ENCODE measurements at places on chromosomes 2 and 18.

DNA sequence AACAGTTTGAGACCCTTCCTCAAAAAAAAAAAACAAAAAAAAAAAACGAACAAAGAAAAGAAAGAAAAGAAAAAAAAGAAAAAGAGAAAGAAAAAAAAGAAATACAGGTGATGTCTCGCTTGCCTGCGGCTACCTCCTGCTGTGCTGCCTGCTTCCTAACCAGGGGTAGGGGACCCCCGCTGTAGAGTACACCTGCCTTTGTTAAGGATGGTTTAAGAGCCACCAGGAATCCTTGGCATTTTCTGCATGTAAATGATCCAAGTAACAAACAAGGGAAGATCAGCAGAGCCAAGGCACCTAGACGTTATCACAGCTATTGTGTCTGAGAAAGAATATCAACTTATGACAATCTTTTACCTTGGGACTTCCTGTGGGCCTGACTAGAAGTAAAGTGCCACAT is 856.8 kb upstream of the GCFC2 start:
- no peak for DNase-seq

DNA sequence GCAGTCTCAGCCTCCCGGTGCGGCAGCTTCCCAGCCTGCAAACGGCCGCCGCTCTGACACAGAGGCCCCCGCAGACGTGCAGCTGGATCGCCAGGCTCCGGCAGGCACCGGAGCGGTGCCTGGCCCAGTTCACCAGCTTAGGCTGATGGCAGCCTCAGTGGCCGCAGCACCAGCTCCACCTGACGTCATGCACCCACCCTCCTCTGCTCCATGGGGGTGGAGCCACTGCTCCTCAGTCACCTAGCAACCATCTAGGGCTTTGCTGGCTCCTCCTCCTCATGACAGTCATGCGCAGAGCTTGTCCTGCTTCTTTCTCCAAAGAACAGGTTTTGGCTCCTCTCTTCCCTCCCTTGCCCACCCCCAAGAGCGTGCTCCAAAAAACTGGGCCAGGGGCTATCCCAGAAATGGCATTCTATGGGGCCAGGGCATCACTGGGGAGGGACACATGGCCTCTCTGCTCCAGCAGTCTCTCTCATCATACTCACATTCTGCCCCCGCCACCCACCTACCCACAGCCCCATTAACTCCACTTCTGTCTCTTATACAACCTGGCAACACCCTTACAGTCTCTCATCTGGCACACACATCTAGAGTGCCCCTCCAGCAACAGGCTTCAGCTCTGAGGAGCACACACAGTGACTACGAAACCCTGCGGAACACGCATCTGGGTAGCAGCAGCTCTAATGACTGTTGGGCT is 5.5 kb downstream of the DCTN1 start:
- DNase-seq, result no peak

DNA sequence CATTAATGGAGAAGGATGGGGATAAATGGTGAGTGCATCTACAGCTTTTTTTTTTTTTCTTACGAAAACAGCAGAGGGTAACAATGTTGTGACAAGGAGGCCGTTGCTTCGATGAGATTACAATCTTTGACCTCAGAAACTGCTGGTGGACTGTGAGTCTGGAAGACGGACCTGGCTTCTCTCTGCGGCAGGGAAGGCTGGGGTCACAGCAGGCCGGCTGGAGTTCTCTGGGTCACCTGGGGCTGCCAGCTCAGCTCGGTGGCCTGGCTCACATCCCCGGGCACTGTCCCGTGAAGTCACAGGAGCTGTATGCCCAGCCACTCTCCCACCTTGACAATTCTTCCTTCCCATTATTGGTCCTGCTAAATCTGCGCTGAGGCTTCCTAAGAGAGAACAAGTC is 160.8 kb downstream of the ACKR3 start:
- no peak for DNase-seq

DNA sequence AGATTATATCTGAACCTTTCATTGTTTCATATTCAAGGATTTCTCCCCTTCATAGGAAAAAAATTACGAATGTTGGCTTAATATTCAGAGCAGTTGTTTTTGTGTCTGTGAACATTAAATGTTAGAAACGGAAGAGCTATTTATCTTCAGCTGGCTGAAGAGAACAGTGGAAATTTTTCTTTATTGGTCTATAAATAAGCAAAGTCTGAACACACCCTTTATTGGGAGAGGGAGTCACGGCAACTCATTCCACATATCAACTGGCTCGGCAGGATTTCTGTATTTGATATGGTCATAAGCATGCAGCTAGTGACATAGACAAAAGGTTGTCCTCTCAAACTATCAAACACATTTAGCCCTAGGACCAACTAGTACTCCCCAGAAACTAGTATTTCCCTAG is 468.4 kb upstream of the HNRNPA3 start:
- DNase-seq, result no peak

- no peak for DNase-seq
Measured at GRCh38 chr18:23105030-23105429, 30.3 kb upstream of the CABLES1 start.

DNA sequence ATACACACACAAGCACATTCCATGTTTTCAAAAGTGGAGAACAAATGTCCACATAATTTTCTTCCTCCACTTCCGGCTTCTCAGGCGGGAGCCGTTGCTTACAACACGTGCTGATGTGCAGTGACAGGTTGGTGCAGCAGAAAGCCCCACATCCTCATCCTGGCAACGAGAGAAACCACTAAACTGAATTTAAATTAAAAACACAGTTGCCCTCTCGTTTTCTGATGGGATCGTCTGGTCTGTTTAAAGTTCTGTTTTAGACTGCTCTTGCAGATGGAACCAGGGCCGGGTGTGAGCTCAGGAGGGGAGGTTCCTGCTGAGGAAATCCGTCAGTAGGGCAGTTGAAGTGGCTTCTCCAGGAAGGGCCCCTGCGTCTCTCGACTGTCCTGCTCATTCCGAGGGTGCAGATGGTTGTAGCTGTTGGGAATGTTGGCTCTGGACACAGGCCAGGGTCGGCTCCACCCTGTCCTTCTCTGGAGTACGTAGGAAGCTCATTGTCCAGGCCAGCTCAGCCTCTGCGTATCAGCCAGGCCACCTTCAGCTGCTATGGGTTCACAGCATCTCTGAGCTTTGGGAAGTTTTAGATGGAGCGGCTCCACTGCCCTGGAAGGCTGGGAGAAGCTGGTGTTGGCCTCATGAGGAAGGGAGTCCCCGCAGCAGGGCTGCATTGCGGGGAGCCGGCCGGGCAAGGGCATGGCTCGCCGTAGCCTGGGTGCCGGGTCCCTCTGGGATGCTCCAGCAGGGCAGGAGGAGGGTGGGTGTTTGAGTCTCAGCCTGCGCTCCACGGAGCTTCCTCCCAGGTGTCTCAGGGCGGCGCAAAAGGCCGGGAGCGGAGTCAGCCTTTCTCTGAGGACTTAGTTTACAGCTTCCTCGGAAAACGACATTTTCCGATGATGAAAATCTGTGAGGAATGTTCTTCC is 58.3 kb downstream of the NFATC1 start:
- DNase-seq, result no peak

DNA sequence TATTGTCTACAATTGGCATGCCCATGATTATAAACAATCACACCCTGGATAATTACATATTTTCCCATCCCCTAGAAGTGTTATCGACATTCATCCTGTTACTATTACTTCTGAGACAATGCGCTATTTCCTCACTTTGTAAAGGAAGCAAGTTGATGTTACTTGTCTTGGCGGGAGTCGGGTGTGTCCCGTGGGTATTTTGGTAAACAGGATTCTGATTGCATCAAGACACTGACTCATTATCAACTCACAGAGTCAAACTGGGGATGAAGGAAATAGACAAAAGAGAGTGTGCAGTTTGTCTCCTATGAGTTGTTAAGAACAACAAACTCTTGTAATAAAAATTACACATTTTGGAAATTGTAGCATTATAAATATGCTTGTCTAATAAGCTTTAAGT is 142.7 kb downstream of the GALR1 start:
- peak; percentile 16 for DNase-seq

GRCh38 chr18:63949068-63949737 is at the start of gene HMSD:
TSS of gene HMSD (plus strand) at chr18:63949301. CDS start at chr18:63953456, 4,155 bp downstream.
- no peak for DNase-seq

DNA sequence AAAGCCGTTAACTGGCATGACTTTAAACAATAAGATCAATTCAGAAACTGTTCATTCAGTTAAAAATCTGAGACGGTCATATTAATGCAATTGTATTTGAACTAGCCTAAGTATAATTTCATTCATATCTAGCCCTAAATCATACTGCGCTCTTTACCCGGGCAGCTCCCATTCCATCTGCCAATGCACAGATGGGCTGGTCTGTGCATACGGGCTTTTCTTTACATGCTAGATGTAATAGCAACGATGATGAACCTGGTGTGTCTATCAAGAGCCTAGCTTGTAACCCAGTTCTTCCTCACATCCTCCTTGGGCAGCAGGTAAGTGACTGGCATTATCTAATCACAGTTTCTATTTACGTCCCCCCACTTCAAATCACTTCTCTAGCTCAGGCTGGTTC is 631.5 kb upstream of the KLHL29 start:
- no peak for DNase-seq

DNA sequence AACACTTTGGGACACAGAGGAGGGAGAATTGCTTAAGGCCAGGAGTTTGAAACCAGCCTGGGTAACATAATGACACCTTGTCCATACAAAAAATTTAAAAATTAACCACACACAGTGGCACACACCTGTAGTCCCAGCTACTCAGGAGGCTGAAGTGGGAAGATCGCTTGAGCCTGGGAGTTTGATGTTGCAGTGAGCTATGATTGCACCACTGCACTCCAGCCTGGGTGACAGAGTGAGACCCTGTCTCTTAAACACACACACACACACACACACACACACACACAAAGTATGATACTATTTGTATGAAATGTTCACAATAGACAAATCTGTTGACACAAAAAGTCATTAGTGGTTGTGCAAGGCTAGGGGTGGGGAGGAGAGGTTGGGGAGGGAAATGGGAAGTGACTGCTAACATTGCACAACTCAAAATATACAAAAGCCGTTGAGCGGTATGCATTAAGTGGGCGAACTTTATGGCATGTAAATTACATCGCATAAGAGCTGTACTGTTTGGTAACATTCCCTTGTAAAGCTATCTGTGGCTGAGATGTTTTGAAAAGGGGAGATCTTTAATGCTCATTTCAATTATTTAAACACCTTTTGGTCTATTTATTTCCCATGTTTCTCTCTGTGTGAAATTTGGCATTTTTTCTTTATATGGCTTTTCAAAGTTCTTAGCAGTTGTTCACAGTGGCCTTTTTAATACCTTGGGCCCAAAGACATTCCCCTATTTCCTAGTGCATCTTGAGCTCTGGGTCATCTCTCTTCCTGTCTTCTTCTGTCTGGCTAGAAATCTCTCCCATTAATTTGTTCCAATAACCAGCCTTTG is 58.9 kb upstream of the ZNF516 start:
- peak; percentile 31 for DNase-seq

DNA sequence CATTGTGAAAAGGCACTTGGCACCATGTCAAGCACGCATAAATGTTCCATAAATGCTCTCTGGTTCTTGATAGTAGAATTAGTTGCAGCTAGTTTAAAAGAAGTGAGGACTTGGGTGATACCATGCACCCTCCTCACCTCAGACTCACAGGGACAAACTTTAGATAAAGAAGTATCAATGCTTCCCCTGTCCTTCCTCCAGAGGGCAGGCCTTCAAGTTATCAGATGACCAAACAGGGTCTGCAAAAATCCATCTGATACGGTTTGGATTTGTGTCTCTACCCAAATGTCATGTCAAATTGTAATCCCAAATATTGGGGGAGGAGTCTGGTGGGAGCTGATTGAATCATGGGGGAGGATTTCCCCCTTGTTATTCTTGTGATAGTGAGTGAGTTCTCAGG is 54.1 kb downstream of the C1QL2 start:
- DNase-seq, result no peak

DNA sequence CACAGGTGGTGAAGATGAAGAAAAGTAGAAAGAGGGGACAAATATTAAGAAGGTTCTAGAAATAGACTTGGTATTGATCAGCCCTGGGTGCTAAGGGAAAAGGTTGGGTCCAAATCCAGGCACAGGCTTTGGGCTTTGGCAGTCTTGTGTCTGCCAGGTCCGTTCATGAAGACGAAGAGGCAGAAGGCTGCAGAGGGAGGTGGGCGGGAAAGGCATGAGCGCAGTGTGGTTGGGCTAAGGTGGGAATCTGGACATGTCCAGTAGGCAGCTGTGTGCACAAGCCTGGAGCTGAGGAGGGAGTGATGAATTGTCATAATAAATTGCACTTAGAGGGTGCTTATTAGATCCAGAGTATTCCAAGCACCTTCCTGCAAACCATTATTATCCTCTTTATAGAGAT is 105.7 kb upstream of the TEX51 start:
- DNase-seq, result no peak

DNA sequence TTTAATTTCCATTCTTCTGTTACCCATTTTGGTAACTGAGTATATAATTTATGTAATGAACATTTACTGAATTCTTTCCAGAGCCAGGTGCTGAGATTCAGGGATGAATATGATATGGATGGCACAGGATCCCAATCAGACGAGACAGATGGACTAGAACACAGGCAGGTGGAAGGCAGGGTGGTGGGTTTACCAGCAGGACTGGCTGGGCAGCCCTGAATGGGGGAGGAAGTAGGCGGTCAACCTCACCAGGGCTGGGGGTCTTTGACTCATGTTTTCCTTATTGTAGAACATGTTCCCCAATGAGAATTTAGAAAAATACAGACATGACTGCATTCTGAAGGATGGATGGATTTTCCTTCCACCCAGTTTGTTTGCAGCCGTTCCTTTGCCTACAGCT is 80.3 kb downstream of the CIB4 start:
- no peak for DNase-seq

GRCh38 chr18:24322584-24323136 is 75.0 kb downstream of the OSBPL1A start:
- no peak for DNase-seq

GRCh38 chr2:143192716-143193115 is 63.5 kb downstream of the ARHGAP15 start:
- DNase-seq, result no peak

GRCh38 chr2:131056204-131056931 is 36.9 kb downstream of the FAM168B start:
- no peak for DNase-seq

DNA sequence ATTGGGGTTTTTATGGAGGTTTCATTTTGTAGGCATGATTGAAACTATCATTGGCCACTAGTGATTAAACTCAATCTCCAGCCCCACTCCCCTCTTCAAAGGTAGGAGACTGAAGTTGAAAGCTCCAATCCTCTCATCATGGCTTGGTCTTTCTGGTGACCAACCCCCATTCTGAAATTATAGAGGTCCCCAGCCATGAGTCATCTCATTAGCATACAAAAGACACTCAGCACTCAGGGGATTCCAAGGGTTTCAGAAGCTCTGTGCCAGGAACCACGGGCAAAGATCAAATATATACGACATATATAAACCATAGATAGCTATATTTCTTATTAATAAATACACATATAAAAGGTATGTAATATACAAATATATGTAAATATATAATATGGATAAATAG is 256.0 kb upstream of the POU3F3 start:
- DNase-seq, result no peak

- DNase-seq, result no peak
Measured at GRCh38 chr2:238548902-238549462, 122.3 kb downstream of the ASB1 start.

- DNase-seq, result no peak
Measured at GRCh38 chr18:59779979-59780378, 82.8 kb upstream of the CCBE1 start.

- DNase-seq, result no peak
Measured at GRCh38 chr2:241659150-241659739, 21.8 kb downstream of the ATG4B start.

Data from epithelial cell of prostate (primary cell).